Colonic mucosa (tissue), 4 donors: ENCODE measurements at places on chromosomes 13 and 19.
A peak's percentile ranks its signal among the peaks of the same experiment; 100 is the strongest.

DNA sequence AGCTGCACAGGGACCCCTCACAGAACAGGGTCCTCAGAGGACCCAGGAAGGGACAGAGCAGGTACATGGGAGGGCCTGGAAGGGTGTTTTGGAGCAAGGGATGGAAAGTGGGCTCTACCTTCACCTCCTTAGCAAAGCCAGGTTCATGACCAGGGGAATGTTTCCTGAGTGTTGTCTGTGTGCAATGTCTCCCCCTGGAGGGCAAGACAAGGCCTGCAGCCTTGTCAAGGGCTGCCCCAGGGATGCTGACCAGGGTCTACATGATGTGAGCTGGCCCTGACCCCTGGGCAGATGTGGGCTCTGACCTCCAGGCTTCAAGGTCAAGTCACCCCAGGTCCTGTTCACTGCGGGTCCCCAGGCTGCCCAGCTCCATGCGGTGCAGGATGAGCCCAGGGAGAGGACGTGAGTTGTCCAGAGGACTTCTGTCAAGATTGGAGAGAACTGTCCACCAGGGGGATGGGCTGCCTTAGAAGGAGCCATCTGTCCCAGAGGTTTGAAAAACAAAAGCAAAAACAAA, 1.0 kb upstream of the CEACAM1 start:
- peak; percentile 85 for DNase-seq
- peak overlapping the region; percentile 83 for H3K27ac ChIP-seq
- peak overlapping the region; percentile 23 for H3K4me3 ChIP-seq
- H3K36me3 ChIP-seq = no peaks in the 10 kb centered on the region
- H3K27me3 ChIP-seq = no peaks in the 10 kb centered on the region

DNA sequence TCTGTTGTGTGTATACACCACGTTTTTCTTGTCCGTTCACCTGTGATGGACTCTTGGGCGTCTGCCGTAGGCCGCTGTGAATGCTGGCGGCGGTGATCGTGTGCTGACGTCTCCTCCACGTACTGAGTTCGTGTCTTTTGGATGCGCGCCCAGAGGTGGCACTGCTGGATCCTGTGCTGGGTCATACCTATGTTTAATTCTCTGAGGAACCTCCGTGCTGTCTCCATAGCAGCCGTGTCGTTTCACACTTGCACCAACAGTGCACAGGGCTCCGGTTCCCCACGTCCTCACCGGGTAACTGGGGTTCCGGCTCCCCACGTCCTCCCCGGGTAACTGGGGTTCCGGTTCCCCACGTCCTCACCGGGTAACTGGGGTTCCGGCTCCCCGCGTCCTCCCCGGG, 56.2 kb downstream of the ATP11A start:
- no peaks in the 10 kb centered on the region for H3K27me3 ChIP-seq
- H3K4me3 ChIP-seq = no peak overlapping the region
- H3K4me1 ChIP-seq = no peaks in the 10 kb centered on the region
- no peak overlapping the region for H3K27ac ChIP-seq
- no peak for DNase-seq
- H3K36me3 ChIP-seq = no peaks in the 10 kb centered on the region

- no peaks in the 10 kb centered on the region for H3K36me3 ChIP-seq
- no peak overlapping the region for H3K27ac ChIP-seq
- no peaks in the 10 kb centered on the region for H3K4me1 ChIP-seq
- no peak overlapping the region for H3K4me3 ChIP-seq
- no peaks in the 10 kb centered on the region for H3K27me3 ChIP-seq
- DNase-seq = no peak
Measured at GRCh38 chr13:111469916-111470506, 149.6 kb downstream of the TEX29 start.

GRCh38 chr13:96052656-96053002, 572 bp downstream of the UGGT2 start:
- H3K4me3 ChIP-seq = peak overlapping the region; percentile 85
- H3K36me3 ChIP-seq = no peaks in the 10 kb centered on the region
- no peaks in the 10 kb centered on the region for H3K27me3 ChIP-seq
- DNase-seq = no peak

DNA sequence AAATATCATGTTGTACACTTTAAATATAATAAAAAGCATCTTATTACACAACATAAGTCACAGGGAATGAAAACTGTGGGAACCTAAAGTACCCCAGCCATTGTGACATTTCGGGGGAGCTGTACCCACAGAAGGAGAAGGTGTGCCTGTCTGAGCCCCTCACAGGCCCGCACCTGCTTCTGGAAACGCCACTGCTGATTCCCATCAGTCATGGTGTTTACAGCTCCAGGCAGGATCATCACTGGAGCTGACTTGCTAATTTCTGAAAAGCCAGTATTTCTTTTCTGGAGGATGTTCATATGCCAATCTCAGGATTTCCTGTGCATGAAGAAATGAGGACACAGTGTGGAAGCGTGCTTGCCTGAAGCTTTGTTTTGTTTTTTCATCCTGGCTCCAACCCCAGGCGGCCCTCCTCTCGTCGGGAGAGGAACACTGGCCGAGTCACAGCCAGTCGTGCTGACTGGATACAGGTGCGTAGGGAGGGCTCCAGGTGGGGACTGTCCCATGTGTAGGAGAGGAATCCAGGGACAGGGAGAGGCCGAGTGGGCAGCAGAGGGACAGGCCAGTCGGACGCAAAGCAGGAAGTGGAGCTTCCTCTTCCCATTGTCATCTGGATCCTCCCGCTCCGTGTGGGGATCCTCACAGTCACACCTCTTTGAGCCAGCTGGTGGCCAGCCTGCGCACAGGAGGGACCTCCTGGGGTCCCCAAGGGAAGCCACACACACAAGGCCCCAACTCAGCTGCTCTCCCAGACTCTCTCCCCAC, 4.2 kb upstream of the ATP12A start:
- no peak overlapping the region for H3K27ac ChIP-seq
- H3K36me3 ChIP-seq = no peaks in the 10 kb centered on the region
- H3K4me3 ChIP-seq = no peak overlapping the region
- peaks cover 5% of the 10 kb centered on the region for H3K4me1 ChIP-seq
- DNase-seq = no peak

GRCh38 chr19:20513189-20513904, 52.2 kb downstream of the ZNF737 start:
- H3K27me3 ChIP-seq = no peaks in the 10 kb centered on the region
- H3K4me1 ChIP-seq = no peaks in the 10 kb centered on the region
- no peaks in the 10 kb centered on the region for H3K36me3 ChIP-seq

GRCh38 chr13:93259527-93260080, 33.0 kb downstream of the GPC6 start:
- no peaks in the 10 kb centered on the region for H3K36me3 ChIP-seq
- no peak overlapping the region for H3K4me3 ChIP-seq
- no peaks in the 10 kb centered on the region for H3K27me3 ChIP-seq
- DNase-seq = no peak

DNA sequence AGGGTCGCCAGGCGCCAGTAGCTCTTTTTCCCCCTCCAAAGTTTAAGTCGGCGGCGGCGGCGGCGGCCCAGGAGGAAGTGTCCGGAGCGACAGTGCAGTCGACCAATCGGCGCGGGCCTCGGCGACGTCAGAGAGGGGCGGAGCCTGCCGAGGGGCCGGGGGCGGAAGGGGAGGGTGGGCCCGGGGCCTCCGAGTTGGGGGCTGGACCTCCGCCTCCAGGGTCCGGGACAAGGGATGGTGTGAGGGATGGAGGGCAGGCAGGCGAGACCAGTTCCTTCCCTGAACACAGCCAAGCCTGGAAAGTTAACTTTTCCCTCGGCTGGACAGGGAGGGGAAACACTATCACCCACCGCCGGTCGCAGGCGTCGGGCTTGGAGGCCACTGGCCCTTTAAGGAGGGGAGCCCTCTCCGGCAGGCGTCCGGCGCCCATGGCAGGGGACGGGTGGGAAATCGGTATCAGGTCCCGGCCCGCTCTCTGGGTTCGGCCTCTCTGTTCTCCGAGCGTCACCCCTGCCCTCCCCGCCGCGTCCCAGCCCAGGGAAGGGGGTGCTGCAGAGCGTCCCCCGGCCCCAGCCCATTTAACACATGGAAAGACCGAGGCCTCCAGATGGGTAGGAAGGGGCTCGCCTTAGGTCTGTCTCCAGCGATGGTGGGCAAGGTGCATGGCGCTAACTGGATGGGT, at the start of gene PRKD2:
TSS of gene PRKD2 (minus strand) at position 81 of the 682 bp plus-strand sequence. CDS start 744 bp downstream, outside the sequence.
- peak within 1 kb of the TSS; percentile 79 for H3K27ac ChIP-seq
- H3K4me1 ChIP-seq = peaks cover 10% of the 10 kb centered on the region
- H3K27me3 ChIP-seq = no peaks in the 10 kb centered on the region
- DNase-seq = peak; percentile 96
- H3K4me3 ChIP-seq = peak within 1 kb of the TSS; percentile 82

DNA sequence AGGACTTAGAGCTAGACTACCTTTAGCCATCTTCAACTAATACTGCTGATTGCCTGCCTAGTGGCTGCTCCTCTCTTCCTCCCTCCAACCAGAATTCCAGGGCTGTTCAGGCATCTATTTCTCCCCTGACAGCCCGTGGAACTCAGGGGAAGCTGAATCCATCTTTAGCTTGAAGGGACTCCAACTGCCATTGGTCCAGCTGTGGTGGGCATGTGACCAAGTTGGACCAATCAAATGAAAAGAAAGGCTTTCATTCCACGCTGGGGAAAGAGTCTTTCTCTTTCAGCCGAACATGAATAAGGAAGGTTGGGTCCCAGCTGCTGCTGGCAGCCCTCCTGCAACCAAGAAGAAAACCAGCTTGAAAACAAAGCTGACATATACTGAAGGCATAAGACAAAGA, 168.5 kb upstream of the OBI1 start:
- no peaks in the 10 kb centered on the region for H3K36me3 ChIP-seq
- no peaks in the 10 kb centered on the region for H3K27me3 ChIP-seq
- H3K4me1 ChIP-seq = no peaks in the 10 kb centered on the region
- H3K4me3 ChIP-seq = no peak overlapping the region
- no peak for DNase-seq
- H3K27ac ChIP-seq = no peak overlapping the region

- DNase-seq = no peak
- H3K4me3 ChIP-seq = no peak overlapping the region
- no peak overlapping the region for H3K27ac ChIP-seq
- no peaks in the 10 kb centered on the region for H3K27me3 ChIP-seq
- H3K4me1 ChIP-seq = no peaks in the 10 kb centered on the region
Measured at GRCh38 chr19:52221831-52222375, 32.1 kb downstream of the PPP2R1A start.

DNA sequence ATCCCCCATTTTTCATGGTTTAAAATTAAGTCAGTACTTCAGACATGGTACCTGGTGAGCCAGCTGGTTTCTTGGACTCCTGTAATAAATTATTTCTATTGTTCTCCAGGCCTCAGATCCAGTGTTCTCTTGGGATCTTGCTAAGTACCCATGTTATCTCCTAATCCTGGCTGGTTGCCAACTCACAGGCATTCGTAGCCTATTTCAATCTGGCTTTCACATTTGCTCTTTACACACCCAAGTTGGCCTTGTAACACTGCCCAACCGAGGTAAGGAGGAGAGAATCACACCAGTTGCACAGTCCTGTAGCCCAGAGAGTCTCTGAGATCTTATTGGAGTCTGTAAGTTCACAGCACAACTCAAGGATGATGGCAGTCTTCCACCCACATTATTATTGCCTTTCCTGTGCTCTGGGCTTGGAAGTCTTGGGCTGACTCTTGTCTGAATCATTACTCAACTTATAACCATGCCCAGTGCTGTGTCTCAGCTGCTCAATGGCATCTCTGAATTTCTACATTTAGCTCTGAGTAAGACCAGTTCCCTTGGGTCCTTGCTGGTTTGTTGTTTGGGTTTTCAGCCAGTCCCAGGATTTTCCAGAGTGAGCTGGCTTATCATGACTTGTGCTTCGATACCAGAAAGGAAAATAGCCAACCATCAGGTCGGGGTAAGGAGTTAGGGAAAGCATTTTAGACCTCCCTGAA, 76.6 kb upstream of the KLF12 start:
- no peaks in the 10 kb centered on the region for H3K27me3 ChIP-seq
- no peaks in the 10 kb centered on the region for H3K36me3 ChIP-seq
- H3K4me3 ChIP-seq = no peak overlapping the region
- no peak for DNase-seq
- H3K27ac ChIP-seq = no peak overlapping the region

GRCh38 chr19:7900401-7900870, 3.2 kb upstream of the MAP2K7 start:
- peaks cover 14% of the 10 kb centered on the region for H3K4me1 ChIP-seq
- no peak overlapping the region for H3K27ac ChIP-seq
- no peaks in the 10 kb centered on the region for H3K27me3 ChIP-seq
- no peak overlapping the region for H3K4me3 ChIP-seq

DNA sequence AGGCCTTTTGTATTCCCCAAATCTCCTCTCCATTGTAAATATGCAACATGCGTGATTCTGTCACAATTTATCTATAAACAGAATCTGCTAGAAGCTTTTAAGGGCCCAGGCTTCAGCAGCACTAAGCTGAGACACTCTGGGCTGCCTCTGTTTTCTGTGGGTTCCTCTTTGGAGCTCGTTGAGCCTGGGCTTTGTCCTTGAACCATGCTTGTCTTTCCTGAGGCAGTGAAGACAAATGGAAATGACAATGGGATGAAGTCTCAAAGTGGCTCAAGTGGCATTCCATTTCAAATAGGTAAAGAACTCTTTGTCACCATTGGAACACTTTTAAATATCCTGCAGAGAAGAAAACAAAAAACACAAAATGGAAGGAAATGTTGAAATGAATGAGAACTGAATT, 40.3 kb downstream of the RASL11A start:
- no peaks in the 10 kb centered on the region for H3K36me3 ChIP-seq
- no peak overlapping the region for H3K27ac ChIP-seq
- H3K4me3 ChIP-seq = no peak overlapping the region

GRCh38 chr13:95188128-95188527, 113.1 kb downstream of the ABCC4 start:
- H3K4me3 ChIP-seq = no peak overlapping the region
- DNase-seq = no peak
- no peaks in the 10 kb centered on the region for H3K4me1 ChIP-seq
- no peaks in the 10 kb centered on the region for H3K36me3 ChIP-seq

DNA sequence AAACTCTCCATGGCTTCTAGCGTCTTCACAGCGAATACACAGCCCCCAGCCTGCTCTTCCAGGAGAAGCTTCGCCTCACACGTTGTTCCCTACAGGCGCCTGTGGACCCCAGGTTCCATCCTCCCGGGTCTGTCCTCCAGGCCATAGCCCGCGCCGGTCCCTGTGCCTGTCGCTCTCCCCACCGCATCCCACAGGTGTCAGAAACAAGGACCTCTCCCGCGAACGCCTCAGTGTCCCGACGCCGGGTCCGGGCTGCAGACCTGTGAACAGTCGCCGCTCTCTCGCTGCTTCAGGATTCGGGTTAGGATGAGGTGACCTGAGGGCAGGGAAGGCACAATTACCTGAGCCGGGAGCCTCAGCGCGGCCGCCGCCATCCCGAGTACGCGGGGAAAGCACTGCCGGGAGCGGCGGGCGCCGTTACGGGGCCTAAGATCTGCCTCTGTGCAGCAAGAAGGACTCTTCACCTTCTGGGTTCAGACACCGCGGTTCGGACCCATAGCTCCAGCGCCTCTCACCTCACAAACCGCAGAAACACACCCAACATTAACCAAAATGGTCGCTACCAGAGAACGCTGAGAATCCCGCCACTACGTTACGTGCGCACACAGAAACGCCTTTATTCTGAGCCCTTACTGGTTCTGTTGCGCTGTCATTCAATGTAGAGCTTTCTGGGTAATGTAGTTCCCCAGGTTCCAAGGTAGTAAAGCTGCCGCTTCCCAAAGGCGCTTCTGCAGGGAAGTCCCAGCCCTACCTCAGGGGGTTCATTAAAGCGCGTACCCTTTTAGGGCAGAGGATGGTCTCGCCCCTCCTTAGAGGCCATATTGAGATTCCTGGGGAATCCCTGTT, at the start of gene ZNF418:
TSS of gene ZNF418 (minus strand) at position 583 of the 846 bp plus-strand sequence. CDS start 1,580 bp downstream, outside the sequence.
- no peak within 1 kb of the TSS for H3K27ac ChIP-seq
- no peaks in the 10 kb centered on the region for H3K4me1 ChIP-seq
- no peaks in the 10 kb centered on the region for H3K36me3 ChIP-seq
